ENCODE measurements at places on chromosomes 3 and 15.

GRCh38 chr3:39021029-39021428 is 30.7 kb downstream of the SCN11A start:
- DNase-seq = no peak

DNA sequence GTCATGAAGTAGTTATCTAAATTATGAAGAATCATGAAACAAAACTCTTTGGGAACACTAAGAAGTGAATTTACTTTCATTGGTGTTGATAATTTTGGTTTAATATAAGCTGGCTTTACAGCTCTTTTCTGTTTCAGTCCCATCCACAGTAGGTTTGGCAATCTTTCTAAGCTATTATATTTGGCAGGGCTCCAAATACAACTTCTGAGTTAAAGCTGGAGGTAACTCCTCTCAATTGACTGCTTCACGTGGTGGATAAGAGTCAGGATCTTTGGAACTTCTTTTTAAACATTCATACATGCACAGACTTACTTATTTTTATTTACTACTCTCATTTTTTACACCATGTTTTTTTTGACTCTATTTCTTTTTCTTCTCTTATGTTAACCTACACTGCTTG is 106.5 kb upstream of the EPHA3 start:
- no peak for DNase-seq

- no peak for DNase-seq
Measured at GRCh38 chr15:44081026-44082013, 113.8 kb downstream of the FRMD5 start.

GRCh38 chr3:187858041-187858440 is 112.8 kb upstream of the BCL6 start:
- no peak for DNase-seq

- no peak for DNase-seq
Measured at GRCh38 chr3:126155819-126156218, 24.6 kb downstream of the ALDH1L1 start.

GRCh38 chr15:92600856-92601255 is 54.7 kb downstream of the FAM174B start:
- no peak for DNase-seq

GRCh38 chr3:118682921-118683320 is 351.7 kb downstream of the IGSF11 start:
- DNase-seq = no peak

GRCh38 chr3:128383316-128384235 is 83.1 kb downstream of the DNAJB8 start:
- DNase-seq = no peak

DNA sequence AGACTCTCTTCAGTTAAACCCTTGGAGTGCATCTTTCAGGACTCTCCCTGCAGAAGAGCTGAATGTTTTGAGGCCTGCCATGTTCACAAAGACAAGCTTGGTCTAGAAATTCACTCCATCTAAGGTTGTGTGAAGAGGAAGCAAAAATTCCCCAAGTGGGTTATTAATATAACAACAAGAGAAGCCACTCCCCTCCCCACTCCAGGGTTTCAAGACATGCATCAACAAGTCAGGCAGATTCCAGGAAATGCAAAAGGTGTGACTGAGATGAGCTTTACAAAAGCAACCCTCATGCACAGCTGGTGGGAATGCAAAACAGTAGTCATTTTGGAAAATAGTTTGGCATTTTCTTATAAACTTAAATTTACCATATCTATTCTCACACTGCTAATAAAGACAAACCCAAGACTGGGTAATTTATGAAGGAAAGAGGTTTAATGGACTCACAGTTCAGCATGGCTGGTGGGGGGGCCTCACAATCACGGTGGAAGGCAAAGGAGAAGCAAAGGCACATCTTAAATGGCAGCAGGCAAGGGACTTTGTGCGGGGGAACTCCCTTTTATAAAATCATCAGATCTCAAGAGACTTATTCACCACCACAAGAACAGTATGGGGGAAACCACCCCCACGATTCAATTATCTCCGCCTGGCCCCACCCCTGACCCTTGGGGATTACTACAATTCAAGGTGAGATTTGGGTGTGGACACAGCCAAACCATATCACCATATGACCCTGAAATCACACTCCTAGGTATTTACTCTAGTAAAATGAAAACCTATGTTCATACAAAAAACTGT is 31.3 kb downstream of the TARS3 start:
- no peak for DNase-seq

- no peak for DNase-seq
Measured at GRCh38 chr3:38027466-38028465, 1.7 kb downstream of the PLCD1 start.

DNA sequence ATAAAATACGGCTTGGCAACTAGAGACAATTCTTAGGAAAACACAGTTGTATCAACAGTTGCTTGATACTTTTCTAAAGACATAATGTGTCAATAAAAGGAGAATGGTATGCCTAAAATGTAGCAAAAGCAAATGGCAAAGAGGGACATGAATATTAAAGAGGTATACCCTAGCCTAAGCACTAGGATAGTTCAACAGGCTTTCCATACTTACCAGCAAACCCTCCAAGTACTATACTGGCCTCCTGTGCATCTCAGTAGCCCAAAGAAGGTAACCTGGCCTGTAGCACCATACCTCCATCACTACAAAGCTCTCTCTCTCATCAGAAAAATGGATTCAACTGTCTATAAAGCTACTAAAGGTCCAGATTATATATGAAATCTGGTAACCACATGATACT is 7.5 kb downstream of the SETD2 start:
- no peak for DNase-seq

DNA sequence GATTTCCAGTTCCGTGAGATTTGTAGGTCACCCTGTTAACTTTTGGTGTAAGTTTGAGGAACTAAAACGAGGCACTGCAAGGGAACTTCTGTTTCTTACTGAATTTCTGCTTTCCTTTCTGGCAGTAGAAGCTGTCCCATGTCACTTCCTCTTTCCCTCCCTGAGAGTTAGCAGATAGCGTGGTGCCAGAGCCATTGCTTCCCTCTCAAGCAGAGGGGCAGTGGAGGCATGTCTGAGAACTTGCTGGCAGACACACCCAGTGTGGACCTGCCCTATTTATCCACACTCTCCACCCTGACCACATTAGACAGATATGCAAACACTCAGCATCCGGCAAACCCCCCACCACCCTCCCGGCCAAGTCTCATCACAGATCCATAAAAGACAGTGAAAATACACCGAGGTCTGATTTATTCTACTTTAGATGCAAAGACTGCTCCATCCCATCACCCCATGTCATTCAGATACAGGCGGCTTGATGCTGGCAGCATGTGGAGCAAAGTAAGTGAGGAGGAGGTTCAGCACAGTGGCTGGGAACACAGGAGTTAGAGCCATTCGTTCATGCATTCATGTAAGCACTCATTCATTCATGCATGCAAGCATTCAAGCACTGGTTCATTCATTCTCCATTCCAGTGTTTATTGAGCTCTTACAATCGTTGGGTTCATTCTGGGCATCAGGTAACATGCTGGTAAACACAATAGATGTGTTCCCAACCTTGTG is 324.7 kb downstream of the SHQ1 start:
- no peak for DNase-seq

DNA sequence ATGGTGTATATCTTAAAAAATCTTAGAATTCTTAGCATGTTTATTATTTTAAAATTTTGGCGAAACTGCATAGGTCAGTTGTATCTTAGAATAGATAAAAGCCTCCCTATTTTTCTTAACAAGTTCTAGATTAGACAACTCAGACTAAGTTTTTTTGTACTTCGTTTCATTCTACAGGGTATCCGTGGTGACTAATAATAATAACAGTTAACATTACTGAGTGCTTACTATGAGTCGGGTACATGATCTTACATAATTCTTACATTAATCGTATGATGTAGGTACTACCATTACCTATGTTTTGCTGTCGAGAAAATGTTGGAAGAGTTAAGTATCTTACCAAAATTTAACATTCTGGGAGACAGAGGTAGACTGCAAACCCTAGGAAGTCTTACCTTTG is 60.7 kb downstream of the UBE2E2 start:
- DNase-seq = no peak

- no peak for DNase-seq
Measured at GRCh38 chr3:11944052-11944673, 60.0 kb upstream of the SYN2 start.

- DNase-seq = no peak
Measured at GRCh38 chr15:28994142-28994830, 108.5 kb downstream of the APBA2 start.

GRCh38 chr15:90611157-90611556 is 81.4 kb downstream of the CRTC3 start:
- no peak for DNase-seq

GRCh38 chr3:99874237-99875002 is 56.8 kb downstream of the CMSS1 start:
- DNase-seq = no peak

DNA sequence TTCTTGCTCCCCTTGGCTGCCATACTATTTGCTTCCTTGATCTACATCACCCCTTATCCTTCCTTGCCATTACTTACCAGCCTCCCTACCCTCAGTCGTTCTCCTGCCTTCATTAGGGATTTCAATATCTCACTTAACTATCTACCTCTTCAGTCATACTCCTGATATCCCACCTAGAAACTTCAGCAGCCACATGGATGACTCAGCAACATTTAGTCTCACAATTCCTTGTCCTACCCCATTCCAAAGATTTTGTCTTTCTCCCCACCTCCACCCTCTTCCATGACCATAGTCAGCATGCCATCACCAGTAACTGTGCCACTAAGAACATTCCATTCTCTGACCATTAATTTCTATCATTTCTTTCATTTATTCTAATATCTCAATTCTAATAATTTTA is 18.4 kb downstream of the UPK1B start:
- no peak for DNase-seq

GRCh38 chr3:4395448-4395847 is 71.6 kb downstream of the SUMF1 start:
- DNase-seq = no peak

GRCh38 chr3:49781415-49782199 is 4.7 kb downstream of the IP6K1 start:
- DNase-seq = no peak

DNA sequence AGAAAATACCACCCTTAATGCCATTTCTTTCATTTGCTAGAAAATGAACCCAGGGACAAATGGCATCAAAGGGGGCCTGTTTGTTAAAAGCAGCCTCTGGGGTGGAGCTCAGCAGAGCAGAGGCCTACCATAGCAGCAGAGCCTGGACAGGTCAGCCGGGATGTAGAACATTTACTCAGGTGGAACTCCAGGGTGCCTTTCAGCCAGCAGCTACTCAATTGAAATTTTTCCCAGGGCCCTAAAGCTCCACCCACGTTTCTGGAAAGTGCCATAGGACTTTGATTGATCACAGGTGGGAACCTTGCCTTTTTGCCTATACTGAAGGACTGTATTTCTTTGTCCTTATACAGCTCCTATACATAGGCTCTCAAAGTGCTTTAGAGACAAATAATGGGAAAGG is 74.5 kb upstream of the C15orf61 start:
- DNase-seq = no peak

DNA sequence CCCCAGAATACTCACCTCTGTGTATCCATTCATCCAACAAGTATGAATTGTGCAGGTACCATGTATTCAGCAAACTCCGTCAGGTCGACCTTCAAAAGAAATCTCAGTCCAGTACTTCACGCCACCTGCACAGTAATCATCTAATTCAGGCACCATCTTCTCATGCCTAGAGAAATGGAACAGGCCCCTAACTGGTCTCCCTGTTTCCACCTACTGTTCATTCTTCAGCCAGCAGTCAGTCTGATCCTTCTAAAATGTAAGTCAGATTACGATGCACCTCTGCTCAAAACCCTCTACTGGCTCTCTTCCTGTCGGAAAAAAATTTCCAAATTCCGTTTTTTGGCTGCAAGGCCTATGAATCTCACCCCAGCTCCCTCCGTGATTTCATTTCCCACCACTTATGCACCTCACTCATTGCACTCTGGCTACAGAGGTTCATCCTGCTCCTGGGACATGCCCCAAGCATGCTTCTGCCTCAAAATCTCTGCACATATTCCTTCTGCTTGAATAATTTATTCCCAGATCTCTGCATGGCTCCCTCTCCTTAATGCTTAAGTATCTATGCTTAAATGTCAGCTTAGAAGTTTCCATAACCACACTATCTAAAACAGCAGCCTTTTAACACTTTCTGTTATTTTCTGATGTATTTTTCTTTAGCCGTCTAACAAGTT is 47.5 kb upstream of the PPP2R3A start:
- DNase-seq = no peak

DNA sequence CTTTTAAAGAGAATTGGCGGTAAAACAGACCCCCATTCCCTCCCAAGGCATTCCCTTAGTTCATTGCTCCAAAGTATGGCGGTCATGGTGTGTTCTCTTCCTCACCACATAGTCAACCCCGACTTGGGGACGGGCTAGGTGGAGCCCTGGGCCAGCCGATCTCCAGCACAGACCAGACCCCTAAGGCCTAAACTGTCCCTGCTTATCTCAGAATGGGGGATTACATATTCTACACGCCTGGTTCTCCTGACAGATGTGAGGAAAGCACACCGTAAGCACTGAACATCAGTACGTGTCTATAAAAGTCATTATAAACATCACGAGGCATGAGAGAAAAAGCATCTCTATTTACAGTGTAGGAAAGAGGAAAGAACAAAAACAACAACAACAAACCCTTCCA is 244.5 kb upstream of the STT3B start:
- DNase-seq = no peak

DNA sequence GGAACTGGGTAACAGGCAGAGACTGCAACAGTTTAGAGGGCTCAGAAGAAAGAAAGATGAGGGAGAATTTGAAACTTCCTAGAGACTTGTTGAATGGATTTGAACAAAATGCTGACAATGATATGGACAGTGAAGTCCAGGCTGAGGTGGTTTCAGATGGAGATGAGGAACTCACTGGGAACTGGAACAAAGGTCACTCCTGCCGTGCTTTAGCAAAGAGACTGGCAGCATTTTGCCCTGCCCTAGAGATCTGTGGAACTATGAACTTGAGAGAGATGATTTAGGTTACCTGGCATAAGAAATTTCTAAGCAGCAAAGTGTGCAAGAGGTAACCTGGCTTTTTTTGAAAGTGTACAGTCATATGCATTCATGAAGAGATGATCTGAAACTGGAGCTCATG is 11.7 kb downstream of the EIF5A2 start:
- no peak for DNase-seq

All from T follicular helper cell (primary cell).